Activated CD8-positive, alpha-beta T cell treated with anti-CD3 and anti-CD28 coated beads, Interleukin-2, amount 10 ng/mL, durations not matched to agents 7 days and 5 days (primary cell): ENCODE measurements at places on chromosomes 11 and 22. TPM values are rescaled to one million over a fixed set of nuclear protein-coding genes. Genes with fewer than 3 reads are reported as not detected.

Gene GLB1L2
- 1.9 TPM for total RNA-seq

DNA sequence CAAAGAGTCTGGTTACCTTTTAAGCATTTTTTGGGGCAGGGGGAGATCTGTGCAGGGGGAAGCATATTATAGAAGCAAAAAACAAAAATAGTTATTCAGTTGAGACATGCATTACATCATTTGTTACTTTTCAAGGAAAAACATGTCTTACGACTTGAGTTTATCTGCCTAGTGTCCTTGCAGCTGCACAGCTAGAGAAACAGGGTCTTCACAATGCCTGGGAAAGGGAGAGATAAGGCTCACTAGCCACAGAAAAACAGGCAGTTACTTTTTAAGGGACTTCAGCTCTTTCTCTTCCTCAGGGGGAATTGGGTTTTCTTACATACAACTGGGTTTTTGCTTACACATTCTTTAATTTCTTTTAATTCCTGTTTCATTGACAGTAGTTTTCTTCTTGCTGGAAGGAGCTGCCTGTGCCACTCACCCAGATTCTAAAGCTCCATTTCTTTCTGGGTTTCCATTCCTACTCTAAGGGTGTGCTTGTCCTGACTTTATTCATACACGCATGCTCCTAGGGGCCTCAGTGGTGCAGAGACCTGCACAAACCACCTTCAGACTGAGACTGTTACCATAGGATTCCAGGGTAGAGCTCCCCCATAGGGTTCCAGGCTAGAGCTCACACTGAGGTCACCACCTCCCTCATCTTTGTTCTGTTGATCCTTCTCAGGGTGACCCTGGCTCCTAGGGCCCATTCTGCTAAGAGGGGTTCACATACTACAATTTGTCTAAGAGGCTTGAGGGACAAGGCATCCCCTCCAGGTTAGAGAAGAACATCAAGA, 14.7 kb upstream of the UBQLNL start:
- no peak for DNase-seq

DNA sequence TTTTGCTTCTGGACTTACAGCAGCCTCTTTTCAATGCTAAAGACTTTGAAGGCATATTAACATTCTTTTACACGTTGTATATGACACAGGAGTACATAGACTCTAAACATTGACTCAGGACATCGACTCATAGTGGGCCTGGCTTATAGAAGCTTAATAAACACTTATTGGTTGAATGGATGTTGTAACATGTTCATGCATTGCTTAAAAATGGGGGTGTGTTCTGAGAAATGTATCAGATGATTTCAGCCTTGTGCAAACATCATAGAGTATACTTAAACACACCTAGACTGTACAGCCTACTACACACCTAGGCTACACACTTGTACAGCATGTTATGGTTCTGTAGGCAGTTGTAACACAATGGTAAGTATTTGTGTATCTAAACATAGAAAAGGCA, 17.9 kb downstream of the TTC17 start:
- no peak for DNase-seq

GRCh38 chr11:128936606-128937251, 5.9 kb downstream of the TP53AIP1 start:
- DNase-seq = no peak

- peak; percentile 56 for DNase-seq
These were observed 700 bp downstream of the TTC17 start for GRCh38 chr11:43359422-43359818.

DNA sequence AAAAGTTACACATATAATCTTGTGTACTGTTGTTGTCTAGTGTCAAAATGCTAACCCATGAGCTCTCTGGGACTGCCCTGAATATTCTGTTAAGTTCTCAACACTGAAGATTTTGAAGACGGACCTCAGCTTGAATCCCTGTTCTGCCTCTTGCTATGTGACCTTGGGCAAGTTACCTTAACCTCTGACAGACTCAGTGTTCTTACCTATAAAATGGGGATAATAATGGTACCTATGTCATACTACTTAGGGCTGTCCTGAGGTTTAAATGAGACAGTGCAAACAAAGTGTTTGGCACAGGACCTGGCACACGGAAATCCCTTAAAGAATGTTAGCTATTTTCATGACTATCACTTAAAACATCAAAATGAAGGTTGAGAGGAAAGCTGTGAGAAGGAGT, 11.3 kb downstream of the TMEM218 start:
- DNase-seq = no peak

Gene C22orf42
- total RNA-seq = not detected

DNA sequence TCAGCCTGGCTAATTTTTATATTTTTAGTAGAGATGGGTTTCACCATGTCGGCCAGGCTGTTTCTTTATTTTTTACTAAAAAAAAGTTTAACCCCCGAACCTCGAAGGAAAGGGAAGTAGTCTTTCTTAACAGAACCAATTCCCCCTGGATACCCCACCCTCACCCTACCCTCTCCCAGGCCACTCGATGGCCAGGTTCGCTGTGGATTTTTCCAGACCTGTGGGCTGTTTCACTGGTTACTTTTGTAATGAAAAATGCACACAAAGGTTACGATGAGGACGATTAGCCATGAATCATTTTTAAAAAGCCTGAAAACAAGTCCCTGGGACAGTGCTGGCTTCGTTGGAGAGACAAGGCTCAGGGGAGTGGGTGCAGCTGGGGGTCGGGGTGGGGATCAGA, 2.5 kb downstream of the TSPO start:
- DNase-seq = no peak

DNA sequence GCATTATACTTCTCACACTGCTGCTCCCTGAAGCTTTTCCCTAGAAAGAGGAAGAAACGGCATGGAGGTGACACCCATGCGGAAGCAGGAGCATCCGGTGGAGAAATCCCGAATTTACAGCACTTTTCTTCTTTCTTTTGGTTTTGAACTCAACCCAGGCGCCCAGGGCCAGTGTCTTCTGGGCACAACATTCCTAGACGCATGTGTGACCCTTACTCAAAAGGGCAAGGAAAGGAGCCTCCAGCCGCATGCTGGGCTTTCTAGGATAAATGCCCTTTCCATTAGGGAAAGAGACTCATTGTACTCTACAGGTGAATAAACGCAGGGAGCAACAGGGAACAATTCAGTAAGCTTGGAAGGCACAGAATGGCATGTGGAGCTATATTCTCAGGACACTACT, 19.5 kb downstream of the ADAMTS8 start:
- DNase-seq = no peak

Gene ARHGAP32
- 2.0 TPM for total RNA-seq

Gene OR51I1
- total RNA-seq = not detected

DNA sequence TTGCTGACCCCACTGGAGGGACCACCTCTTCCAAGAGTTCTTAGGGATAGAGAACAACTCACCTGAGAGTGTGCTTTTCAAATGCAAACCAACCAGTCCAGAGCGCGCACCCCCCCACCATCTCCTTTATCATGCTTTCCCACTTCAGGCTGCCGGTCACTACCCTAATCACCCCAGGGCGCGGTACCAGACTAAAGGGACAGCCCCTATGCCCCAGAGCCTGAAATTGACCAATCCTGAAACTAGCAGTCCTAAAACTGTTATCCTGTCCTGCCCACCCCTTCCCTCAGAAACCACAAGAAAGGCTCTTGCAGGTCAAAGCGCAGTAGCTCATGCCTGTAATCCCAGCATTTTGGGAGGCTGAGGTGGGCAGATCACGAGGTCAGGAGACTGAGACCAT, 37.0 kb downstream of the NEAT1 start:
- no peak for DNase-seq

Gene BET1L
- 34.2 TPM for total RNA-seq

DNA sequence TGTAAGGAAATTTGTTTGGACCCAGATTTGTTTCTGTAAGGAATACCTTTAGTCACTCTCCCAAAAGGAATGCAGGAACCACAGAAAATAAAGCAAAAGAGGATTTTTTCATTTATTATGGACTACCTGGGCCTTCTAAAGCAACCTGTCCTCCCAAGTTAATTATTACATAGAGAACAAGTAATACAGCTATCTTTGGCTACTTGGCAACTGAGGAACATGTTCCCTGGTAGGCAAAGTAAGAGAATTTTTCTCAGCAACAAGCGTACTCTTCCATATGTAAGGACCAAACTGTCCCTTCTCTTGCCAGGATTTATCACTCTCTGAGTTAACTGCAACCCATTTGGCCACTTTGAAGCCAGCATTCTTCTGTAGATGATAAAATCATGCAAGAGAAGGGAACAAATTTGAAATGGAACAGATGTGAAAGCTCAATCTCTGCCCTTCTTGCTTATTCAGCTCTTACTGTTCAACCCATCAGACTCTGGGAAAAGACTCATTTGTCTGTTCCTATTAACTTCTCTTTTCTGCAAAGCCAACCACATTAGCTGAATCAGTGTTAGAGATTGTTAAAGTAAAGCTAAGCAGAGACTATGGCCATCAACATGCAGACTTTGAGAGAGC, 190.2 kb downstream of the SWAP70 start:
- no peak for DNase-seq

DNA sequence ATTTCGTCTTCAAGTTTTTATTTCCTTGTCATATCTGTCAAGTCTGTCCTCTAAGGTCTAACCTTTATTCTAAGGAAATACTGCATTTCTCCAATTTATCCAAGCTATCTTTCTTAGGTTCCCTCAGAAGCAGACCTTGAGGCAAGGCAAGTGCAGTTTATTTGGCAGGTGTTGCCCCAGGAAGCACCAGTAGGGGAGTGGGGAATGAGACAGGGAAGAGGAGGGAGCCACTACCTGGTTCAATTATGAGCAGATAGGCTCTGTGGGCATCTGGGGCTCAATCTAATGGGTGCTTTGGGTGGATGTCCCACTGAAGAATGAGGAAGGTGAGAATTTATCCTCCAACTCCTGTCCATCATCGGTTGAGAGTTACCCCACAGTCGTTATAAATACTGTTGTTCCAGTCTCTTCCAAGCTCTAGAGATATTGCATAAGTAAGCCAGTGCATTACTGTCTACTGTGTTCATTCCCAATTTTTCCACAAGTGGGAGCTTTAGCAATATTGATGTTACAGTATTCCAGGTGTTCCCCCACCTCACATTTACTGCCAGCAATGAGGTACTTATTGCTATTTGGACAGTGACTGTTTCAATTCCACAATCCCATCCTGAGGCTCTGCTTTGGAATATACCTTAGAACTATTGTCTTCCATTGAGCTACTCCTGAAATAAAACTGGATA, 154.9 kb upstream of the CEP126 start:
- DNase-seq = no peak

DNA sequence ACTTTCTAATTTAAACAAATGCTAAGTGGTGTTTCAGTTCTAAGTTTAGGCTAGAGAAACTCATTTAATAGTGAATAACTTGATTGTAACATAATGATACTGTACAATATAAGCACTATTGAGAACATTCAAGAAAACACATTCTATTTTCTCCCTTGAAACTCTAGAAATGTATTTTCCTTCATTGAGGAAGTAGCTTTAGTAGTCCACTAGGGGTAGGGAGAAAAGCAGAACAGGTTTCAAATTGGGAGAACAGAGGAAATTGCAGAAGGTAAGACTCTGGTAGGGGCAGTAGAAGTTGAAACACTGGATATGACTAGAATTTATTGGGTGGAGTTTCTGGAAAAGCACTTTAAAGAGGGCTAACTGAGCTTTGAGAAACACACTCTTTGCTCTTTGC, 31.6 kb upstream of the MPPED2 start:
- no peak for DNase-seq

Gene MRGPRX1
- not detected for total RNA-seq

Gene DBX1
- total RNA-seq = not detected

- no peak for DNase-seq
These were observed 67.4 kb downstream of the FEZ1 start for GRCh38 chr11:125428486-125429173.

Gene UBQLNL
- total RNA-seq = 0.23 TPM

- peak; percentile 26 for DNase-seq
These were observed 79.4 kb downstream of the PRR5L start for GRCh38 chr11:36375353-36376008.

- DNase-seq = no peak
These were observed 47.0 kb upstream of the CCDC89 start for GRCh38 chr11:85732965-85733364.

Gene TECTA
- total RNA-seq = 0.13 TPM

GRCh38 chr11:22920939-22921565, 60.8 kb upstream of the CCDC179 start:
- DNase-seq = peak; percentile 38

DNA sequence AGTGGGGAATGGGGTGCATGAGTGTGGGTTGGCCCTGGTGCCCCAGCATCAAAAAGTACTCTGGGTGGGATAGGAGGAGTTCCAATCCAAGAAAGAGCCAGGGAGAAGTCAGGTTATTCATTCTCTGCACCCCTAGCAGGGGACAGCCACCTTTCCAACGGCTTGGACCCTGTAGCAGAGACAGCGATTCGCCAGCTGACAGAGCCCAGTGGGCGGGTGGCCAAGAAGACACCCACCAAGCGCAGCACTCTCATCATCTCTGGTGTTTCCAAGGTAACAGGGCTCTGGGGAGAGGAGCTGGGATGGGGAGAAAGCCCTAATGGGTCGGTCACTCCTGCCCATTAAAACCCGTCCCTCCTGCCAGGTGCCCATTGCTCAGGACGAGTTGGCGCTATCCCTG, 6.6 kb downstream of the C2CD2L start:
- no peak for DNase-seq

GRCh38 chr11:13874597-13874996, 87.9 kb upstream of the SPON1 start:
- DNase-seq = no peak

DNA sequence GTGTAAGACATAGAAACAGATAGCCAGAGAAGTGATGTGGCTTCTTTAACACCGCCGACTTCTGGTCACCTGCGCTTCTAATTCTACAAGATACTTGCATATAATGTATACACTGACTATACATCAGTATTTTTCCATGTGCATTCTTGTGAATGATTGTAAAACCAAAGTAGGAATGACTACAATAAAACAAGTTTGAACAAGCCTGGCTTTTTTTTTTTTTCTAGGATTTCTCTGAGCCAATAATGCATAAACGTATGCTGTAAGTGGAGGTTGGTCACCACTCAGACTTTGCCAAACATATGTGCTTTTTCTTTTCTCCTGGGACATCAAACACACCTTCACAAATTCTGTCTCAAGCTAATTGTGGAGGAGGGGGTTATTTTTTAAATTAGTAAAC, 237.8 kb upstream of the KIRREL3 start:
- no peak for DNase-seq

Gene CEP126
- total RNA-seq = 0.37 TPM

DNA sequence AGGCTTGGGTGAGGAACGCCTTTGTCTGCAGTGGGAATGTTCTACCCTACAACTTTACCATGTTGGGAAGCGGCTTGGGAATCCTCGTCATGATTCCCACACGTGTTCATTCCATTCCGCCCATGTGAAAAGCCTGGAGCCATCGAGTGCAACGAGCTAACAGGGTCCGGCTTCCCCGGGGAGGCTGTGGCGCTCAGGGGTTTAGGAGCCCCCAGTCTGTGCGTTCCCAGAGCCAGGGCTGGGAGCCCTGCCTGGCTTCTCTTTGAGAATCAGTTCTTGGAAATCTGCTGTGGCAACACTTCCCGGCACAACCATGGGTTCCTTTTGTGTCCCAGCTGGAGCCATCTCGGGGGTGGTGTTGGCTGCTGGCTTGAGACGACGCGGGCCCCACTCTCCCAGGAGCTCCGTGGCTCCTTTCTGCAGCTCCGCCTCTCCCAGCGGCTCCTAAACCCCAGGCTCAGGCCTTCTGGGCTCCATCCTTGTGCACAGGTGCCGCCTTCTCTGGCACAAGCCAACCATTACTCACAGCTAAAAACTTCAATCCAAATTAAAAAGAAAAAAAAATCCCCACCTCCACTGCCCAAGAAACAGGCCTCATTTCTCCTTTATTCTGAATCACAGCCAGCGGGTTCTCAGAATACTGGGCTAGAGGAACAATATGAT, 18.7 kb upstream of the PPFIA1 start:
- no peak for DNase-seq

Gene AAMDC
- total RNA-seq = 12.7 TPM

Gene PPP1R14B
- 178 TPM for total RNA-seq
